ENCODE measurements at places on chromosomes 5 and 9. TPM values are rescaled to one million over a fixed set of nuclear protein-coding genes. Genes with fewer than 3 reads are reported as not detected.
A peak's percentile ranks its signal among the peaks of the same experiment; 100 is the strongest.

DNA sequence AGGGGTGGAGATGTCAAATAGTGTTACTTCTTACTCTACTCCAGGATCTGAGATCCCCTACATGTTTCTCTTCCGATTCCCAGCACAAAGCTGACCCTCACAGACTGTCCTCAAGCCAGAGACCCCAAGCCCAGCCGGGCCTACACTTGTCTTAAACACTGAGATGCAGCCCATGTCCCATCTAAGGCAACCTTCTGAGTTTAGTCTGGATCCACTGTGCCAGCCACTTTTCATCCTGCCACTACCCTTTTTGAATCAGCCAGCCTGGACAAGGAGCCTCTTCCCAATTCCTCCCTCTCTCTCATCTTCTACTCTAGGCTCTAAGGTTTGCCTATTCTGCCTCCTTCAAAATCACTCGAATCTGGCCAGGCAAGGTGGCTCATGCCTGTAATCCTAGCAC, 6.2 kb upstream of the MYORG start:
- no peak overlapping the region for H3K4me3 ChIP-seq
- H3K27me3 ChIP-seq = peaks cover 2% of the 10 kb centered on the region
- H3K27ac ChIP-seq = no peak overlapping the region
- DNase-seq = no peak

- no peak overlapping the region for H3K27ac ChIP-seq
- no peak for DNase-seq
- H3K4me1 ChIP-seq = no peaks in the 10 kb centered on the region
- H3K27me3 ChIP-seq = no peaks in the 10 kb centered on the region
Observed at GRCh38 chr5:96605144-96605837, 56.9 kb upstream of the CAST start.

GRCh38 chr5:20360263-20360662, 372.3 kb upstream of the CDH18 start:
- no peaks in the 10 kb centered on the region for H3K36me3 ChIP-seq
- no peaks in the 10 kb centered on the region for H3K4me1 ChIP-seq
- DNase-seq = no peak
- no peaks in the 10 kb centered on the region for H3K27me3 ChIP-seq
- H3K27ac ChIP-seq = no peak overlapping the region
- H3K4me3 ChIP-seq = no peak overlapping the region

GRCh38 chr5:18465833-18466681, 831.8 kb downstream of the TAF11L14 start:
- no peaks in the 10 kb centered on the region for H3K4me1 ChIP-seq
- H3K36me3 ChIP-seq = no peaks in the 10 kb centered on the region
- peak; percentile 68 for DNase-seq

GRCh38 chr5:116645627-116646026, 71.0 kb upstream of the SEMA6A start:
- H3K27ac ChIP-seq = no peak overlapping the region
- no peaks in the 10 kb centered on the region for H3K36me3 ChIP-seq
- H3K27me3 ChIP-seq = no peaks in the 10 kb centered on the region
- no peaks in the 10 kb centered on the region for H3K4me1 ChIP-seq
- no peak overlapping the region for H3K4me3 ChIP-seq
- DNase-seq = no peak

DNA sequence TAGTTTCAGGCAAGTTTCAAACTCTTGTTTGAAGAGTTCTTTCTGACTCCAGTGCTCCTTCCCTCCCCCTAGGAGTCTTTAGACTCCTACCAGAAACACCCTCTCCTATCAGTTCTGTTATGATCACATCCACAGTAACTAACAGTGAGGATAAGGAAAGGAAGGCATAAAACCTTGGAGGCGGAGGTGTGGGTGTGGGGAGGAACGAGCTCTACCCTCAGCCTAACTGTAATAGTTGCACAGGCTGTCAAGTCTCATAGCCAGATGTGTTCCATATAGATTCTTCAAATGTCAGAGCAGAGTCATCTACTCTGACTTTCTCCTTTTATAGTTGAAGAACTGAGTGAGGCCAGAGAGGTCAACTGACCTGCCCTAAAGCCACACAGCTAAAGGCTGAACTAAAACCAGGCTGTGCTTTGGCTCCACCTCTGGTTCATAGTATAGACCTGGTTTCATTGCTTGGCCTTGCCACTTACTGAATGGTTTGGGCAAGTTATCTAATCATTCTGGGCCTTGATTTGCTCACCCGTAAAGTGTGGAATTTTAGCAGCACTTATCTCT, 34.4 kb upstream of the PIK3R1 start:
- DNase-seq = no peak
- no peaks in the 10 kb centered on the region for H3K36me3 ChIP-seq
- no peaks in the 10 kb centered on the region for H3K4me1 ChIP-seq
- no peak overlapping the region for H3K27ac ChIP-seq
- H3K27me3 ChIP-seq = no peaks in the 10 kb centered on the region

DNA sequence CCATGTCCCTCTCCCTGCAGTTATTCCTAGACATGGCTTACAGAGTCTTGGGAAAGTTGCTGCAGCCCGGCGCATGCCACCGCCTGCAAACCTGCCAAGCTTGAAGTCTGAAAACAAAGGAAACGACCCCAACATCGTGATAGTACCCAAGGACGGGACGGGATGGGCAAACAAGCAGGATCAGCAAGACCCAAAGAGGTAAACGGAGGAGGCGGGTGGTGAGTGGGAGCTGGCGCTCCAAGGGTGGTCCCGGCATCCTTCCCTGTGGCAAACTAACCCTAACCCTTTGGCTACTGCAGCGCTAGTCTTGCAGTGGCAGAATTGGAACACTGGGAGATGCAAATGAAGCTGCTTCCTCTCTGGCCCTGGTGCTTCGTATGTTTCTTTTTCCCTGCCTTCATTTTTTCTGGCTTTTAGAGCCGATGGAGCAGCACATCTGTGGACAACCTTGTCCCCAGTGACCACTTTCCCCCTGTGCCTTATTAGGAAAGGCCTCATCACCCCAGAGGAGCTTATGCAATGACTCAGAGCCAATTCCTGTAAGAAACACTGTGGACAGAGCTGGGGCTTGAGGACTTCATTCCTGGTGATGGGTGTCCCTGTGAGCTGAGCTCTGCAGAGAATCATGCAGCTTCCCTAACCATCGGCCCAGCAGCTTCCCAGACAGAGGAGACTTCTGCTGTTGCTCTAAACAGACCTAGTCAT, 38.9 kb downstream of the PRRC2B start:
- peaks cover 27% of the 10 kb centered on the region for H3K36me3 ChIP-seq
- H3K4me3 ChIP-seq = no peak overlapping the region
- DNase-seq = no peak

Gene SPATA31D4
- not detected for total RNA-seq

Gene FBXW11
- total RNA-seq = 85.3 TPM

Gene TSSK1B
- total RNA-seq = not detected

Gene DIRAS2
- total RNA-seq = not detected

Gene EFNA5
- 19.0 TPM for total RNA-seq

Gene TEX48
- not detected for total RNA-seq

Data from H9 (cell line).